ENCODE measurements at places on chromosomes 4 and X.

GRCh38 chrX:70257423-70258288 is 2.3 kb downstream of the P2RY4 start:
- DNase-seq, result no peak

DNA sequence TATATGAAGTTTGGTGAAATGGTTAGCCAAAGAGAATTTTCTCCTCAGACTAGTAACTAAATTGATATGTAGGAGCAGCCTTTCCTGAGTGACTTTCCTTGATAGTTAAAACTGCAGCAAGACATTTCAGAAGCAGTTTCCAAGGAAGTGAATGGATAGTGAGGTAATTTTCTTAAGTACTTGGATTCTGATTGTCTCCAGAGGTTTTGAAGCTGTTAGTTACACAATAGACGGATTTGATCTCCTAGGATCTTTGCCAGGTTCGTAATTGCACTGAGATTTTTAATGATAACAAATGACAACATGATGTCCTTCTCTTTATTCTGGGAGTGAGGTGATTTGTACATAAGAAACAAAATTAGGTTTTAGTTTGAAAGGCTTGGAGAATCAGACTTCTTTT is 29.2 kb downstream of the PRRG1 start:
- no peak for DNase-seq

- DNase-seq, result no peak
Observed at GRCh38 chr4:13922459-13922858, 294.9 kb upstream of the BOD1L1 start.

- no peak for DNase-seq
Observed at GRCh38 chr4:186688150-186688943, 35.3 kb downstream of the FAT1 start.

- no peak for DNase-seq
Observed at GRCh38 chr4:16508968-16509367, 282.7 kb upstream of the TAPT1 start.

- DNase-seq, result no peak
Observed at GRCh38 chrX:78708816-78709215, 38.7 kb upstream of the LPAR4 start.

DNA sequence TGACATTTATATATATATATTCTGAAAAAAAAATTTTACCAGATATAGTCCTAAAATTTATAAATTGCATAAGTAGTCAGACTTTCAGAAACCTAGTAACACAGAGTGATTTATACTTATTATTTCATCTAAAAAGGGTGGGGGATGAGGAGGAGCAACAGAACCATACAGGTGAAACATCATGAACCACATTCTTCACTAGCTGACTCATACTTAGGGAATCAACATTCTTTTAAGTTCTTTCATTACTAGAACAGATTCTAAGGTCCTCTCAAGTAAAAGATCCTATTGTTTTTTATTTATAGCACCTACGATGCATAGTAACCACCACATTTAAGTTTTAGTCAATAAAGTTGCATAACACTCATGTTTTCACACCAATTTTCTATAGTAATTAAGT is 166.1 kb downstream of the LRBA start:
- DNase-seq, result no peak

DNA sequence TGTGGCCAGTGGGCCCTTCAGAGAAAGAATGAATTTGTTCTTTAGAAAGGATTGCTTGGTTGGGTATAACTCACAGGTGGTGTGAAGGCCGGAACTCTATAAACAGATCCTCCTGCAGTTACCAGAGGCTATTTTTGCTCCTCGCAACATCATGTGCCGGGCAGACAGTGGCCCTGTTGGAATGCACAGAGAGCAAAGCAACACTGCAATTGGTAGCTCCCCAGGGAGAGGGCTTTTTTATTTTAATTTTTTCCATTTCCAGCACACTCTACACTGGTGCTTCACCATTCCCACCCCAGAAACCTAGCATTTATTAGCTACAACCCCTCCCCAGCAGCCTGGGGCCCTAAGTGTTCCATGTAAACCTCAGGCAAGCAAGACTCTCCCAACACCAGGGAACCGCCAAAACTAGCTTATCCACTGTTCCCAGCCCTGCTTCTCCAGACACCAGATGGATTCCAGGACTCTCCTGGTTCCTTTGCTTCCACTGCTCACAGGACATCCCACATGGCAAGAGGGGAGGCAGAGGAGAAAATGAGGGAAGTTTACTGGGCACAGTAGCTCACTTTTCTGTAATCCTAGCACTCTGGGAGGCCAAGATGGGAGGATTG is 75.1 kb upstream of the TMEM164 start:
- DNase-seq, result no peak

DNA sequence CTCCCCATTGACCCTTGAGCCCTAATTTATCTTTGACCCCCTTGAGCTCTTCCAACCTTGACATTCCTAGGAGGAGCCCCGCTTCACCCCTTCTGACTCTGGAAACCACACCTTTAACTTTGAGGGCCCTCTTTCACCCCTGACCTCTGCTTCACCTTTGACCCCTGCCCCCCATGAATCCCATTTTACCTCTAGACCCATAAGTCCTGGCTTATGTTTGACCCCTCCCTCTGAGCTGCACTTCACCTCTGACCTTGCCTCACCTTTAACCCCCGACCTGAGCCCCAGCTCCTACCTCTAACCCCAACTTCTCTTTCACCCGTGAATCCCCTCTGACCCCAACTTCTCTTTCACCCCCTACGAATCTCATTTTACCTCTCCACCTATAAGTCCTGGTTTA is 169.7 kb downstream of the THOC2 start:
- DNase-seq, result no peak

DNA sequence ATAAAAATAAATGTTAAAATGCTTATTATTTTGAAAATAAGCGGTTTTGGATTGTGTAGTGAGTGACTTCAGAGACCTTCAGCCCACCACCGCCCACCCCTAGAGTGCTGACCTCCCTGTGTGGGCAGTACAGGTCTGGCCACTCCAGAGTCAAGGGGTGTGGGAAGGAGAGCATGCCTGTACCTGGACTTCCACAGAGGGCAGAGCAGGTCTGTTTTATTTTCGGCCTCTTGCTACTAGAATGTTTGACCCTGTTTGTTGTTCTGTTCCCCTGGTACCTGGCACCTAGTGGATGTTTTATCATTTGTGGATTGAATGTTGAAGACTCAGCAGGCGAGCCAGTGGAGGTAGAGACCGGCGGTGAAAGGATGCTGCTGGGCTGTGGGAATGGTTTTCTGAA is 14.3 kb downstream of the PIGG start:
- no peak for DNase-seq

DNA sequence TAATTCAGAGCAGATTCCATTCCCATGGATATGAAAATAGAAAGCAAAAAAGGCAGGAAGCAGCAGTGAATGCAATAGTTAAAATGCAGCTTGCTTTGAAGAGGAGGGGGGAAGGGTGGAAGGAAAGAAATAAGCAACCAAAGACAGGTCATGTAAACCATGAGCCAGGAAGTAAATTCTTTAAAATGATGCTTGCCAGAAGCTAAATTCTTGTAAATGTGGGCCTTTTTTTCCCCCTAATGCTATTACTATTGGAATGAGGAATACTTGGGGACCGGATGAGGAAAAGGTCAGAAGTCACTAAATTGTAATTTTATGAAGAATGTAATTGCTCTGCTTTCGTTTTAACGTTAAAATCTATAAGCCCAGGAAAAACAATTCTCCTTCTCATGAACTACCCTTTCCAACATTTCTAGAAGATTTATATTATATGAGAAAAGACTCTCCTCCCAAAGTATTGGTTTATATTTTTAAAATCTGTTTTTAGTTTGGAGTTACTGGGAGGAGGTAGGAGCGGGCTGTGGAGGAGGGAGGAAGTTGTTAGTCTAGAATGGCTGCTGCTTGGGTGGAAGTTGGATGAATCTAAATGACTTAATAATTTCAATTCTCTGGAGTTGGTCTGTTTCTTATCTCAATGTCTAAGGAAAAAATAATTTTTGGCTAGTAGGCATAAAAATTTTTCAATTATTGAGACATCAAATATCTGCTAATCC is 77.6 kb upstream of the PCDH18 start:
- DNase-seq, result no peak

- no peak for DNase-seq
Observed at GRCh38 chr4:165970703-165971420, 97.8 kb downstream of the TLL1 start.

GRCh38 chrX:116972362-116972761 is 509.6 kb upstream of the CT83 start:
- no peak for DNase-seq

DNA sequence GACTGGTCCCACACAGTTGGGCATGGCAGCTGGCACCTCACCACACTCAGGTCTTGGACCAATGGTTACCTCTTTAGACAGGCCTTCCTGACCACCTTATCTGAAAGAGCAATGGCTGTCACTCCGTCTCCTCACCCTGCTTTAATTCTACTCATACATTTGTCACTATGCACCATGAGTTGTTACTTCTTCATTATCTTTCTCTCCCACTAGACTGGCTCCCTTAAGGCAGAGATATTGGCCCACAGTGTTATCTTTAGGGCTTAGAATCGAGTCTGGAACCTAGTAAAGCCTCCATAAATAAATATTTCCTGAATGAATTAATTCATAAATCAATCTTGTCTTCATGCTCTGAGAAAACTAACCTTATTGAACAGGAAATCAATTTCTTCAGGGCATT is 46.6 kb downstream of the DCHS2 start:
- no peak for DNase-seq

GRCh38 chrX:53256446-53257041 is 24.8 kb downstream of the IQSEC2 start:
- DNase-seq, result no peak

- no peak for DNase-seq
Observed at GRCh38 chr4:74410272-74410671, 34.7 kb upstream of the AREG start.

GRCh38 chr4:39025552-39026085 is 6.6 kb downstream of the TMEM156 start:
- no peak for DNase-seq

DNA sequence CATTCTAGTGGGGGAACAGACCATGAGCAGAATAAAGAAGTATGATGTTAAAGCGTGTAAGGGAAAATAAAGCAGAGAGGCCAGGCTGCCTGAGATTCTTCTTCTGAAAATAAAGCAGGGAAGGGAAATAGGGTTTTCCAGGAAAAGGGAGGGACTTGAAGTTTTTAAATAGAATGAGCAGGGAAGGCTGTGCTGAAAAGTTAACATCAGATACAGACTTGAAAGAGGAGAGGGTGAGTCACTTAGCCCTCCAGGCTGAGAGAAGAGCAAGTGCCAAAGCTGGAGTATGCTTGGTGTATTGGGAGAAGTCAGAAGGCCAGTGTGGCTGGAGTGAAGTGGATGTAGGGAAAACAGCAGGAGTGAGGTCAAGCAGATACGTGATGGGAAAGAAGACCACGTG is 10.0 kb upstream of the PLK4 start:
- no peak for DNase-seq

DNA sequence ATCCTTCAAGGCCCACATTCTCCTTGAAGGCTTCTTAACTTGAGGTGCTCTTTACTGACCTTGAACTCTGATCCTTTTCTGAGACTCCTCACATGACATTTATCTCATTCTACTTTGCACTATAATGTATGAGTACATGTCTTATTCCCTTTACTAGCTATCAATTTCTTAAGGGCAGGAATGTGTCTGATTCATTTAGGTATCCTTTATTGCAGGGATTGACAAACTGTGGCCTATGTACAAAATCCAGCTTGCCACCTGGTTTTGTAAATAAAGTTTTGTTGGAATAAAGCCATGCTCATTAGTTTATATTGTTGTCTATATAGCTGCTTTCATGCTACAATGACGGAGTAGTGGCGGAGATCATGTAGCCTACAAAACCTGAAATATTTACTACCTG is 36.7 kb downstream of the SLC4A4 start:
- no peak for DNase-seq

DNA sequence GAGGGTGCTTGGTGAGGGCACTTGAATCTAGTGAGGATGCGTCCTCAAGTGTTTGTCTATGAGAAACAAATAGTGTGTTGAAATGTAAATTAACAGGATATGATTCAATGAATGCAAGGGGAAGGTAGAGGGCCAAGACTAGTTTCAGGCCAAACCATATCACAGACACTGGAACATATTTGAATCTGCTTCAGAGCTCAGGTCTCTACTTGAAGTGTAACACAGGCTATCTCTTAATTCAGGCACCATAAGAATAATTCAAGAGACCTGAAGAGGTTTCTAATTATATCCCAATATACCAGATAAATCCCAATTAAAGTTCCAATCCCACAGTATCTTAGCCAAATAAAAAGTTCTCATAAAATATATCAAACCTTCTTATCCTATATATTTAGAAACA is 146.5 kb upstream of the INTU start:
- no peak for DNase-seq

DNA sequence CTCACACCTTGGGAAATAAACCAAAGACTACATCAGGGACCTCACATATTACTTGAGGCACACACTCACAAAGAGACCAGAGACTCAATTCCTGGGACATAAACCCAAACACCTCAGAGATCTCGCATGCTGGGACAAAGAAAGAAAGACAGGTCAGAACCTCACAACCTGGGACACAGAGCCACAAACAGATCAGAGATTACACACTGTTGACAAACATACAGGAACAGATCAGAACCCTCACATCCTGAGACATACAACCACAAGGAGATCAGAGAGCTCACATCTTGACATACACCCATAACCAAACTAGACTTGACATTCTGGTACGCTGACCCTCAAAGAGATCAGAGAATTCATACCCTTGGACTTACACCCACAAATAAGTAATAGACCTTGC is 17.3 kb downstream of the SUV39H1 start:
- no peak for DNase-seq
